ENCODE measurements at places on chromosomes 6 and 20. TPM values are rescaled to one million over a fixed set of nuclear protein-coding genes. Genes with fewer than 3 reads are reported as not detected.

- no peak for DNase-seq
- H3K36me3 ChIP-seq, result no peaks in the 10 kb centered on the region
- no peak overlapping the region for H3K27ac ChIP-seq
- peaks cover 22% of the 10 kb centered on the region for H3K27me3 ChIP-seq
- peaks cover 3% of the 10 kb centered on the region for H3K4me1 ChIP-seq
- H3K4me3 ChIP-seq, result no peak overlapping the region
Measured at GRCh38 chr6:150228072-150228733, 85.4 kb downstream of the PPP1R14C start.

OR2H2 gene
- total RNA-seq, result not detected

GRCh38 chr6:37382994-37383765 is 29.4 kb downstream of the RNF8 start:
- peaks cover 15% of the 10 kb centered on the region for H3K36me3 ChIP-seq
- H3K27ac ChIP-seq, result no peak overlapping the region
- peaks cover 7% of the 10 kb centered on the region for H3K4me1 ChIP-seq
- DNase-seq, result no peak

PAK5 gene
- not detected for total RNA-seq

TGM2 gene
- 2.4 TPM for total RNA-seq

DNA sequence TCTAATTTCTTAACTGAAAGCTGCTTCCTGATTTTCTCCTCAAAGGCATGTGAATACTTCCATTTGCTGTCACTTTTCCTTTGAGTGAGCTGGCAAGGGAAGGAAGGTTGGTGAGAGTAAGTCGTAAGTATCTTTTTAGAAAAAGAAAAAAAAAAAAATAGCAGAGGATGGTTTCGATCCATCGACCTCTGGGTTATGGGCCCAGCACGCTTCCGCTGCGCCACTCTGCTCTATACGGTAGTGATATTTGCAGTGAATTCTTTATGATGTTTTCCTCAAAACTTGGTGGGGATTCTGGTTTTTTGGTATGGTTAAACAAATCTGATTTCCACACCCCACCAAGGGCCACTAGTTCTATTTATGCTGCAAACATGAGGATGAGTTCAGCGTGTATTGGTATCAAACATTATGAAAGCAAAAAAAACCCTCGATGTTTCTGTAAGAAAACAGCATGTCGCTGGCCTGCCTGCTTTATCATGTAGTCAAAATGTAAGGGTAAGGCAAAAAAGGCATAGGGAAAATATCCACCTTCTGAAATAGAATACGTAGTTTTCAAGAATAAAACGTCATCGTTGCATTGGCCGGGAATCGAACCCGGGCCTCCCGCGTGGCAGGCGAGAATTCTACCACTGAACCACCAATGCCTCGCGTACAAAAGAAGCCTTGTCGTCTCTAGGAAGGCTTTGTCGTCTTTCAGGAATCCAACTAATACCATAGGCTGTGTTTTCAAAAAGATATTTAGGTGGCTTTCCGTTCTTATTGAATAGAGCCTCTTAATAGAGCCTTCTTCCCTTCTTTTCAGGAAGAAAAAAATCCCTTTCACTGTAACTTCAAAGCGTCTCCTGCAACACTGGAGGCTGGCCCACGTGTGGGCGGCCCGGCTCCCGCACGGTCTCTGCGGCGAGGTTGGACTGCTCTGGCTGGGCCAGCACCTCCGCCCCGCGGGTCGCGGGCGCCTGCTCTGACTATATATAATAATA is 9.6 kb downstream of the OR2B2 start:
- peaks cover 6% of the 10 kb centered on the region for H3K27me3 ChIP-seq
- H3K4me3 ChIP-seq, result peak overlapping the region; percentile 85
- peak; percentile 82 for DNase-seq

CALHM4 gene
- total RNA-seq, result not detected

CNKSR3 gene
- 0.20 TPM for total RNA-seq

SMLR1 gene
- total RNA-seq, result not detected

- H3K4me1 ChIP-seq, result peaks cover 14% of the 10 kb centered on the region
- no peak overlapping the region for H3K4me3 ChIP-seq
- no peak for DNase-seq
- no peak overlapping the region for H3K27ac ChIP-seq
- H3K36me3 ChIP-seq, result no peaks in the 10 kb centered on the region
Measured at GRCh38 chr6:157614026-157614568, 208.9 kb upstream of the SNX9 start.

DNA sequence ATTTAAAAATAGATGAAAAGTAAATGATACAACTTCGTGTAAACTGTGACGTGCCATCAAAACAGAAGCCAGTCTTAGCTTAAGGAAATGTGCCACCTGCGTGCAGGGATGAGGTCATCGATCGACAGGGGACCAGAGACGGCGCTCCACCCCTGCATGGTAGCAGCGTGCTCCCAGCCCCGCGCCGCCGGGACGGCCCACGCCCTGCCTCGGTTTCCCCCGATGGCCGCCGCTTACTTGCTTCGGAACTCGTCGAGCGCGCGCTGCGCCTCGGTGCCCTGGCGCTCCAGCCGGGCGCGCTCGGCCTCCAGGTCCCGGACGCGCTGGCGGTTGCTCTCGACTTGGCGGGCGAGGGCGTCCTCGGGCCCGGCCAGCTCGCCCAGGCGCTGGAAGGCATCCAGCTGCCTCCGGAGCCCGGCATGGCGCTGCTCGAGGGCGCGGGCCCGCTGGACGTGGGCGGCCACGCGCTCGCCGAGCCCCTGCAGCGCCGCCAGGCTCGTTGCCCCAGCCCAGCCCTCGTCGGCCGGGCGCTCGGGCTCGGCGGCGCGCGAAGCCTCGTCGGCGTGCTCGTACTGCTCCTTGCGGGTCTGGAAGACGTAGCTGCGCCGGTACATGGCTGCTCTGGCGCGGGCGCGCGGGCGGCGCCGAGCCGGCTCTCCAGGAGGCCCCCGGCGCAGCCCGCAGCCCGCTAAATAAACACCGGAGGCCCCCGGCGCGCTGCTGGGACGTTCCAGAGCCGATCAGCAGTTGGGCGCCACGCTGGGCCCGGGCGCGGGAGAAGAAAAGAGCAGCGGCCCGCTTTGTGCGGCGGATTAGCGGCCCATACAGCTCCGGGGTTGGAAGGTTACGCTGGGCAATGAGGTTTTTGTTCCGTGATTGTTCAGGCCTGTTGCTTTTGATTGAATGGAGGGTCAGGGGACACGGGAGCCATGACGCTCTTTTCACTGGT is at the start of gene BFSP1:
BFSP1 (minus strand) TSS at position 664 of the 949 bp plus-strand sequence; CDS start at position 614, 50 bp downstream.
- H3K27ac ChIP-seq, result peak within 1 kb of the TSS; percentile 59
- DNase-seq, result peak; percentile 65
- peak within 1 kb of the TSS; percentile 85 for H3K4me3 ChIP-seq

- peaks cover 30% of the 10 kb centered on the region for H3K27me3 ChIP-seq
- DNase-seq, result no peak
- no peak overlapping the region for H3K4me3 ChIP-seq
- H3K27ac ChIP-seq, result no peak overlapping the region
- no peaks in the 10 kb centered on the region for H3K36me3 ChIP-seq
Measured at GRCh38 chr20:31927627-31928159, 24.2 kb downstream of the PDRG1 start.

TRIM38 gene
- 19.1 TPM for total RNA-seq

BPI gene
- not detected for total RNA-seq

DNA sequence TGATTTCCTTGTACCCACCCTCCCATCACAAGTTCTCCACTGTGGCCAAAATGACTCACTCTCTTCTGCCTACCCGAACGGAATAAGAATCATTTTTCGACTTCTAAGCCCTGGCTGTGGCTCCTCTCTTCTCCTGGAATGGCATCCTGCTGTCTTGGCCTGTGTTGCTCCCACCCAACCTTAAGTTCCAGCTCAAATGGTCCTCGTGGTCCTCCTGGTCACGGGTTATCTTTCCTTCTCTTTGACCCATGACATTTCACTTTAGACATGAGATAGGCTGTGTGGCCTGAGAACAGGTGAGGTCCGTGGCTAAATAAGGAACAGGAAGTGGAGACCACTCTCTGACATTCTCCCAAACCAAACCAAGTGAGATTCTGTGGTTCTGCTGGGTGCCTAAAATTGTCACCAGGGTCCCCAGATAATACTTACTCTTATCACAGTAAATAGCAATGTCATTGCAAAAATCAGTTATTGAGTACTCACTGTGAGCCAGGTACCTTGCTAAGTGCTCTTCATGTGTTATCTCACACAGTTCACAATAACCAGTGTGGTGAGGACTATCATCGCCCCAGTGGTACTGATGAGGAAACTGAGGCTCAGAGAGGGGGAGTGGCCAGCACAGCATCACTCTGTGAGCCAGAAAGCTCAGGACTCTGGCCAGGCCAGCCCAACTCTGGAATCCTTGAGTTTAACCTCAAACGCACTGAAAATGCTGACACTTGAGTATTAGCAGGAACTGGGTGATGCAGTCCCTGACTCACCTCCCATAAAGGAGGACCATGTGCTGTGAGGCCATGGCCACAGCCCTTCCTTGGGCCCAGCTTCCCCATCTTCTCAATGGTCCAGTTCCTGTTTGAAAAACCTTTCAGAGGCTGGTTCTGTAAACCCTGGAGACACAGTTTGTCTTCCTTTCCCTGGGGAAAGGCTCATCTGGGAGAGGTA is 74.8 kb upstream of the SIRPA start:
- H3K27me3 ChIP-seq, result peaks cover 34% of the 10 kb centered on the region
- H3K36me3 ChIP-seq, result peaks cover 12% of the 10 kb centered on the region
- H3K4me1 ChIP-seq, result no peaks in the 10 kb centered on the region
- DNase-seq, result no peak
- no peak overlapping the region for H3K27ac ChIP-seq
- H3K4me3 ChIP-seq, result no peak overlapping the region

- no peaks in the 10 kb centered on the region for H3K36me3 ChIP-seq
- DNase-seq, result no peak
- no peaks in the 10 kb centered on the region for H3K4me1 ChIP-seq
- peaks cover under 1% of the 10 kb centered on the region for H3K27me3 ChIP-seq
- H3K27ac ChIP-seq, result no peak overlapping the region
Measured at GRCh38 chr6:89492025-89492640, 59.2 kb downstream of the ANKRD6 start.

GRCh38 chr20:49214571-49214970 is 4.6 kb upstream of the DDX27 start:
- peaks cover 8% of the 10 kb centered on the region for H3K4me1 ChIP-seq
- no peak for DNase-seq
- no peak overlapping the region for H3K27ac ChIP-seq
- H3K27me3 ChIP-seq, result no peaks in the 10 kb centered on the region
- peaks cover 10% of the 10 kb centered on the region for H3K36me3 ChIP-seq
- H3K4me3 ChIP-seq, result no peak overlapping the region

DNA sequence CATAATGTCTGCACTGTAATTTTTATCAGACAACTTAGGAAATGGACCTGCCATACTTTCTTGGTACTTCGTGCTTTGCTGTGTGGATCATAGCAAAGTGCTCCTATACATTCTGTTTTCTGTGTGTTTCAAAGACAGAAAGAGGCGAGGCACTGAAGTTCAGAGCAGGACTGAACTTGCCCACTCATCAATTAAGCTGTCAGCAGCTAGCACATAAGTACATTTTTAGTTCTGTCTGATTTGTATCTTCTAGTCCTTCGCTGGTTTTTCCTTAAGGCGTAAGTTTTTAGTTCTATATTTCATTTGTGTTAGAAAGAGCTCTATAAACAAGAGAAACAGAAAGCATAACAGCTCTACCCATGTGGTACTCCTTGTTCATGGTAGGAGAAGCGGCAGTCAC is 42.1 kb downstream of the MAP3K4 start:
- no peak overlapping the region for H3K4me3 ChIP-seq
- H3K27ac ChIP-seq, result no peak overlapping the region
- DNase-seq, result no peak

MMP24 gene
- not detected for total RNA-seq

PHACTR1 gene
- total RNA-seq, result 1.6 TPM

- H3K4me3 ChIP-seq, result no peak overlapping the region
- DNase-seq, result no peak
- H3K27ac ChIP-seq, result no peak overlapping the region
- no peaks in the 10 kb centered on the region for H3K36me3 ChIP-seq
Measured at GRCh38 chr6:15350386-15351083, 104.7 kb downstream of the JARID2 start.

DNA sequence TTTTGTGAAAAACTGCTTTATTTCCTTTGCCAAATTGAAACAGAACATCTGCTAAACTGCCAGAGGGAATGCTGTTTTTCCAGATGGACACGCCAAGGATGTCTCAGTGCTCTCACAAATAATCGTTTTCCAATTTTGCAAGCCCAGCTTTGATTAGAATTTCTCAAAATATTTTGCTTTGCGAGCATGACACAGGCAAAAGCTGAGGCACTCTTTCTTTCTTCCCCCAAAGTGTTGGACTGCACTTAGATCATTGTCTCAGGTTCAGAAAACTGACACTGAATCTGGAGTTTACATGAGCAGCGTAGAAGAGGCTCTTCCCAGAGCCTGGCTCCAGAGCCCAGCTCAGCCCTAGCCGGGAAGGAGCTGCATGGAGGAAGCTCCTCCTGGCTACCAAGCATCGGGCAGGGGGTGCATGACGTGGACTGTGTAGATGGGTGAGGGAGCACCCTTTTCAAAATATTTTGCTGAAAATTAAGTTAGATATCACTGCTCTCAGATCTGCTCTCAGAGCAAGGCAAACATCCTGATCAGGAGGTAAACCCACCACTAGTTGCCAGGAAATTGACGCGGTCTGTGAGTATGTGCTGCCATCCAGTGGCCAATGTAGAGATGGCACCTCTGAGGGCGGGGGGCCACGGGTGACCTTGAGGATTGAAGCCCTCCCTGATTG is 107.5 kb downstream of the SLC22A3 start:
- DNase-seq, result peak; percentile 76
- no peak overlapping the region for H3K4me3 ChIP-seq
- peaks cover 32% of the 10 kb centered on the region for H3K4me1 ChIP-seq
- no peaks in the 10 kb centered on the region for H3K27me3 ChIP-seq

DNA sequence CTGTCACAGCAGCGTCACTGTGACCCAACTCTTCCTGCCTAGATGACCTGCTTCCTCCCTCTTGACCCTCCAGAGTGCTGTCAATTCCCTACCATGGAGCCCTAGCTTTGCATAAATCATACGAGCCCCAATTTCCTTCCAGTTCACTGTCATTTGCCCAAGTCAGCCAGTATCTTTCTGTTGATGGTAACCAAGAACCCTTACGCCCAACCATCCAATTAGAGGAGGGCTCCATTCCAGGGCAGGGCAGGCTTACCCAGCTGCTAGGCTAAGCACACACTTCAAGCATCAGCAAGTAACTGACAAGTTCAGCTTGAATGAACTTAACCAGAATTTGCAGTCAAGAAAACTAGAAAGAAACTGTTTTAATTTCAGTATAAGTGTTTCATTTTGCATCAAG is 25.7 kb downstream of the WFDC3 start:
- no peak overlapping the region for H3K4me3 ChIP-seq
- H3K27ac ChIP-seq, result no peak overlapping the region
- no peak for DNase-seq
- no peaks in the 10 kb centered on the region for H3K36me3 ChIP-seq
- peaks cover 6% of the 10 kb centered on the region for H3K27me3 ChIP-seq

DNA sequence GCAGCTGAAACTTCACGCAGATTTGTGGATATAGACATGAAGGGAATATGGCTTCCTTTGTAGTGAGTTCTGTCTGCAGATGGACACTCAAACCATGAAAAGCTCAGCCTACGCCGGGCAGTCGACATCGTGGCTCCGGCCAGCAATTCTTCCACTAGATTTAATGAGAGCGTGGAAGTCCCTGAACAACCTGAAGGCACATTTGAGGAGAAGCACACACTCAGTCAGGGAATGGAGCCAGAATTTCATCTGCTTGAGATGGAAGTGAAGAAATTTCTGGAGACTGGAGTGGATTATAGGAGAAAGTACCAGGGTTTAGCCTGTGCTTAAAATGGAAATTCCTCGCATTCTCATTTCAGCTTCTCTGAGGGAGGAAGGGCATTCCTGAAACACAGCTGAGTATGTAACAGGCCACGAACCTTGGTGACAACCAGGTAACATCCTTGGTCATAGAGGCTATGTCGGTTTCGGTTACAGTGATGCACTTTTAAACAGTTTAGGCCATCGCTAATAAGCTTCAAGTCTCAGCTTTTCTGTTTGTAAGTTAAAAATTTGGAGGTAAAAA is 80.5 kb upstream of the AGPAT4 start:
- H3K4me3 ChIP-seq, result no peak overlapping the region
- DNase-seq, result no peak
- H3K27me3 ChIP-seq, result no peaks in the 10 kb centered on the region
- H3K4me1 ChIP-seq, result peaks cover 19% of the 10 kb centered on the region

Measured in natural killer cell treated with Interleukin-12 subunit alpha and Interleukin-12 subunit beta and Interleukin-15 and Interleukin-18, amount 100 ng/mL, for 72 hours (primary cell).